ENCODE measurements at places on chromosomes 11 and 22. TPM values are rescaled to one million over a fixed set of nuclear protein-coding genes. Genes with fewer than 3 reads are reported as not detected.

- DNase-seq = no peak
Observed at GRCh38 chr22:46224898-46225290, 25.2 kb downstream of the CDPF1 start.

- DNase-seq = no peak
Observed at GRCh38 chr22:30016596-30016995, 63.7 kb upstream of the HORMAD2 start.

GRCh38 chr22:17969701-17970113 lies 54.7 kb downstream of the MICAL3 start:
- DNase-seq = no peak

DNA sequence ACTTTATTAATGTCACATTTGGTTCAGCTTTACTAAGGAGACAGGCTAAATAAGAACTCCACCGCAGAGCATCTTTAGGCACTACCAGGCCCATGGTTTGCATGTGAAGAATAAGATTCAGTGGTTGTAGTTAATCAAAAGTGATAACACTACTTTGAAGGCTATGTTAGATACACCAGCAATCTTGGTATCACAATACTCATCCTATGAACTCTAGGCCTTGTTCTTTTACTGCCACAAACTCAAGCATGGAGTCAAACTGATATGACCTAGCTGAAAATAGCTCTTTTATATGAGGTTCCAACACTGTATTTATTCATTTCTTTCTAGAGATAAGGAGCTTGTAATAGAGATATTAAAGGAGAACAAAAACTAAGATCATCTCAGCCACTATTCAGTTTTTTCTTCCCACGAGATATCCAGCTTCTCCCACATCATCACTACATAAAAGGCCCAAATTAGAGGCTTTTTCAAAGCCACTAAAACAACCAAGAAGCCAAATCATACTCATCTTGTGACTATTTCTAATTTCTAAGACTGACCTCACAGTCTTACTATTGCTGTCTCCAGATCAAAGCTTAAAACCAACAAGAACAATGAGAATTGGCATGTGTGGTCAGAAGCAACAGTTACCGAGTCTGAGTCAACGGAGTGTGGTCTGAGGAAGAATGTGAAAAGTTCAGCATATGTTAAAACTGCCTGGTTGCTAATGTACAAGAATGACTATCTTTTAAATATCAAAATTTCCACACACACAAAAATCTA lies 25.1 kb upstream of the GUCY1A2 start:
- DNase-seq = no peak

GRCh38 chr11:76902121-76903014 lies 41.6 kb downstream of the ACER3 start:
- no peak for DNase-seq

GRCh38 chr11:125407046-125407445 lies 89.0 kb downstream of the FEZ1 start:
- no peak for DNase-seq

GRCh38 chr11:82994604-82995230 lies 77.0 kb downstream of the RAB30 start:
- DNase-seq = no peak

The TBC1D10A gene
- total RNA-seq = 5.7 TPM

The ZNF70 gene
- total RNA-seq = 3.0 TPM

The PRG2 gene
- not detected for total RNA-seq

The TMPRSS4 gene
- 0.32 TPM for total RNA-seq

All from cardiac septum (tissue), 1 donor.